ENCODE measurements at places on chromosomes 5 and 9. TPM values are rescaled to one million over a fixed set of nuclear protein-coding genes. Genes with fewer than 3 reads are reported as not detected.
A peak's percentile ranks its signal among the peaks of the same experiment; 100 is the strongest.

DNA sequence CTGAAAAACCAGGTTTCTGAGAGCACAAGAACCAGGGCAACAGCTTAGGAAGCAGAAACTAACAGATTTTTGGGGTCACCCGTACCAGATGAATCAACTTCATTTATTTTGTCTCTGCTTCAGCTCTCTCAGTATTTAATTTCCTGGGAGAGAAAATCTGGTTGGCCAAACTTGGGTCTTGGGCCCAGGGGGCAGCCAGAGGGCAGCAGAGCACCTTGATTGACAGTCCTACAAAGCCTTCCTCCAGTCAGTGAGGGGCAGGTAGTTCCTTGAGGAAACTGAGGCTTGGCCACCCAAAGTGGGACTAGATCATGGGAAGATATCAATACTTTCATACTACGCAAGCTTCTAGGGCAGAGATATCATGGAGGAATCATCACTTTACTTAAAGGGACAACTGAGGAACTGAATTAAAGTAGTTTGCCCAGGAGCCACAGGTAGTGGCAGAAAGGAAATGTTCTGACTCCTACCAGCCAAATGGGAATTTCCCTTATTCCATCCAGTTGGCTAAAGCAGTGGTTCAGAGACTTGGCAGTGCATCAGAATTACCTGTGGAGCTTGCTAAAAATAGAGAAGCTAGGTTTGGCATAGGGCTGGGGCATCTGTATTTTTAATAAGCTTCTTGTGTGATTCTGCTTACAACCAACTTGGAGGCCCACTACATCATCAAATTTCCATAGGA is 21.5 kb upstream of the ARHGAP26 start:
- H3K27me3 ChIP-seq: no peaks in the 10 kb centered on the region
- no peak overlapping the region for H3K4me3 ChIP-seq
- H3K36me3 ChIP-seq: no peaks in the 10 kb centered on the region
- H3K27ac ChIP-seq: no peak overlapping the region

DNA sequence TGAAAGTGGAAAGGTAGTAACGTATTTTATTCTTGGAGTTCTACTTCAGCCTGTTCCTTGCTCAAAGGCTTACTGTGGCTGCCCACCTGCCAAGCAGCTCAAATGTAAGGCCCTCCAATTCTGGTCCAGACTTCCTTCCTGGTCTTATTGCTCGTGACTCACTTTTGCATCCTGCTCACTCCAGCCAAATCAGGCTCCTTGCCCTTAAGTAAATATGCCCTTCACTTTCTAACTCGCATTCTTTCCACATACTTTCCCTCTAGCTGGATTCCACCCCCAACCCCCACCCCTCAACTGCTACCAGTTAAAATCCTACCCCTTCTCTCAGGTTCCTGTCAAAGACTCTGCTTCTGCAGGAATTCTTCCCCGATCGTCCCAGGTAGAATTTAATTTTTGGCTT is 96.6 kb downstream of the GALNT10 start:
- H3K27me3 ChIP-seq: no peaks in the 10 kb centered on the region
- H3K27ac ChIP-seq: peak overlapping the region; percentile 5
- no peaks in the 10 kb centered on the region for H3K4me1 ChIP-seq
- H3K36me3 ChIP-seq: no peaks in the 10 kb centered on the region

DNA sequence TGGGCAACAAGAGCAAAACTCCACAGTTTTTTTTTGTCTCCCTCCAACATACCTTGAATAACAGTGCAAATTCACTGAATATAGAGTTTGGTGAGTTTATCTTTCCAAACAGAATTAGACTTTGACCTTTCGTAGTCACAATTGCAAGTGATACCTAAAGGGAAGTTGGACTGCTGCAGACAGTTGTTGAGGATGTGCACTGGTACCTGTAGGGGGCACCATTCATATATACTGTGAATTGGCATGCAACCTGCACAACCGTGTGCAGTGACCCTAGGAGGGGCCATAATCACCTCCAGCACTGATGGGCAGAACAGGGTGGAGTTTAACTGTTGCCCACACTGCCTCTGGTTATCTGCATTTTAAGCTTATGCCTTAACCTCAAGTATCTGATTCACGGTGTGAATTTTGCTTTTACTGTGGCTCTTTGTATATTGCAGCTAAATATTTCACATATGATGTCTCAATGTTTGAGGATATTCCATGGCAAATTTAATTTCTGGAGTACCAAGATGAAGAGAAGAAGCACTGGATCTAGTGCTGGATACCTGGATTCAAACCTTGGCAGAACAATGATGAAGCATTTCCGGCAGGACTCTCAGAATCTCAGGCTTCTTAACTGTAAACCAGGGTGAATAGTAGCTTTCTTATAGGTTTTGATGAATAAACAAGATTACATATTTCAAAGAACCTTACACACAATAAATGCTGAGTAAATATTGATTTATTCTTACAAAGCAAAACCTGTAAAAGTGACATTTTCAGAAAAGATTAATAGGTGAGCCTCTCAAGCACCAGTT is 144.3 kb downstream of the ACTBL2 start:
- no peak overlapping the region for H3K27ac ChIP-seq
- H3K36me3 ChIP-seq: no peaks in the 10 kb centered on the region
- H3K27me3 ChIP-seq: no peaks in the 10 kb centered on the region
- H3K4me1 ChIP-seq: no peaks in the 10 kb centered on the region

DNA sequence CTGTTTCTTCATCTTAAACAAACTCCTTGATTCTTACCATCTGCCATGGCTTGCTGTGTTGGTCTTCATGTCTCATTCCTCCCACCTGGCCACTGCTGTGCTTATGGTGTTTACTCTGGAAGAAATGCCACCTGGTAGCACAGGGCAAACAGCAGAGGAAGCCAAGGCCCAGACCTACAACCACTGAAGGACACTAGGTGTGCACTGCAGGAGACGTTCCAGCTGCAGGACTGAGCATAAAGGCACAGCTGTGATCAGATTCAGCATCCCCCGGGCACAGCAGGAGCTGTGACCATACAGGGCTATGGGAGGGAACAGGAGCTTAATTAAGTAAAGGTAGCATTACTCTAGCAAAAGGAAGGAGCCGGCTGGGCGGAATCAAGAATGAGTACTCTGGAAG is 12.6 kb upstream of the GNAQ start:
- H3K27me3 ChIP-seq: no peaks in the 10 kb centered on the region
- no peaks in the 10 kb centered on the region for H3K4me1 ChIP-seq
- no peak for DNase-seq
- no peak overlapping the region for H3K27ac ChIP-seq

DNA sequence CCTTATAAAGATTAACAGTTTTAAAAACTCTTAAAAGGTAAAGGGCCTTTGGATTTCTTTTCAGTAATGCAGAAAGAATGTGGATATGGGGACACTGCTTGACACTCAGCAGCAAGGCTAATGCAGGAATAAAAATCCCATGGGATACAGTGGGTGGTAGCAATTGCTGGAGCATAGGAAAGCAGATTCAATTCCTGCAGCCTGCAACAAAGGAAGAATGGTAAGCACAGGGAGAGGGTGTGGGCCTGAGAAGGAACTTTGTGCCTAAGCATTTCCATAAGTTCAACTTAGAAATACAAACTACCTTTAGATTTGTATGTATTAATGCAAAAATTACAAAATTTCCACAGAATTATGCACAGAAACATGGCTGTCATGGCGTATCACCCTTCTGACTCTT is 65.8 kb upstream of the CDK5RAP2 start:
- DNase-seq: no peak
- H3K4me1 ChIP-seq: no peaks in the 10 kb centered on the region
- no peak overlapping the region for H3K27ac ChIP-seq
- H3K4me3 ChIP-seq: no peak overlapping the region
- no peaks in the 10 kb centered on the region for H3K27me3 ChIP-seq

GRCh38 chr5:57862942-57863341 is 380.3 kb upstream of the ACTBL2 start:
- H3K27ac ChIP-seq: no peak overlapping the region
- H3K36me3 ChIP-seq: no peaks in the 10 kb centered on the region
- peaks cover 5% of the 10 kb centered on the region for H3K4me1 ChIP-seq
- DNase-seq: no peak
- no peak overlapping the region for H3K4me3 ChIP-seq

- H3K4me1 ChIP-seq: no peaks in the 10 kb centered on the region
- no peaks in the 10 kb centered on the region for H3K36me3 ChIP-seq
- DNase-seq: no peak
- no peaks in the 10 kb centered on the region for H3K27me3 ChIP-seq
- H3K4me3 ChIP-seq: no peak overlapping the region
- no peak overlapping the region for H3K27ac ChIP-seq
Measured at GRCh38 chr9:103992938-103993579, 101.0 kb upstream of the SMC2 start.

DNA sequence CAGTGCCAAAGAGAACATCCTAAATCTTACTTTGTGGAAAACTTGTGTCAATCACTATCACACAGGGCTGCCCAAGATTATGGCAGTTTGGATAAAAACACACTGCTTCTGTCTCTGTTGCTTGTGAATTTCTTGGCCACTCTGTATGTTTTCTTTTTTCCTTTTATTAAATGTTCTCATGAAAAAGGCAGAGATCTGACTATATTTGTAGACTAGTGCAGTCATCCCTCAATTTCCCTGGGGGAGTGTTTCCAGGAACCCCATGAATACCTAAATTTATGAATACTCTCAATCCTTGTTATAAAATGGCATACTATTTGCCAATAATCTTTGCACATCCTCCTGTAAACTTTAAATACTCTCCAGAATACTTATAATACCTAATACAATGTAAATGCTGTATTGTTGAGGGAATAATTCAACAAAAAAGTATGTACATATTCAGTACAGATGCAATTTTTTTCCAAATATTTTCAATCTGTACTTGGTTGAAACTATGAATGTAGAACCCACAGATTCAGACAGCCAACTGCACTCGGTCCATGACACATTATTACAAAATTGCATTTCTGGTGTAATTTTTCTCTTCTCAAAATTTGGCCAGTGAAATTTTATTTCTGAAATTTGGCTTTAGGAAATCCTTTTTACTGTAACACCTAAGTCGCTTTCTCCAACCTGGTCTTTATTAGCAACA is 391.9 kb upstream of the PRR16 start:
- no peak for DNase-seq
- no peaks in the 10 kb centered on the region for H3K27me3 ChIP-seq
- no peak overlapping the region for H3K4me3 ChIP-seq
- no peaks in the 10 kb centered on the region for H3K36me3 ChIP-seq
- no peaks in the 10 kb centered on the region for H3K4me1 ChIP-seq

DNA sequence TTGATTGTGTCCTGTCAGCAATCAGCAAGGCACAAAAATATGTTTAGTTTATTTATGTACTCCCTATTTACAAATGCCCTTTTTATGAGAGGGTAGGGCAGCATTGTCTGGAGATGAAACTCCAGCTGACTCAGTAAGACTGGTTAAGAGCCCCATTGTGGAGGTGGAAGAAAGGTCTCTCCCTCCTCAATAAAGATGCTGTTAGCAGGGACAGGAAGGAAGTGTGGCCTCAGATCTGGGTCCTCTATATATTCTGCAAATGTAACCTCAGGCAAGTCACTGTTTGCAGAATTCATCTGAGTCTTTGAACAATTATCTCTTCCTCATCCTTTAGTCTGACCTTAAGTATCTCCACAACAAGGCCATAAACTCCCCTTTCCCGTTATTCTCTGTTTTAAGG is 48.3 kb upstream of the TRAF1 start:
- H3K4me3 ChIP-seq: no peak overlapping the region
- no peaks in the 10 kb centered on the region for H3K4me1 ChIP-seq
- no peak overlapping the region for H3K27ac ChIP-seq
- H3K27me3 ChIP-seq: no peaks in the 10 kb centered on the region

DNA sequence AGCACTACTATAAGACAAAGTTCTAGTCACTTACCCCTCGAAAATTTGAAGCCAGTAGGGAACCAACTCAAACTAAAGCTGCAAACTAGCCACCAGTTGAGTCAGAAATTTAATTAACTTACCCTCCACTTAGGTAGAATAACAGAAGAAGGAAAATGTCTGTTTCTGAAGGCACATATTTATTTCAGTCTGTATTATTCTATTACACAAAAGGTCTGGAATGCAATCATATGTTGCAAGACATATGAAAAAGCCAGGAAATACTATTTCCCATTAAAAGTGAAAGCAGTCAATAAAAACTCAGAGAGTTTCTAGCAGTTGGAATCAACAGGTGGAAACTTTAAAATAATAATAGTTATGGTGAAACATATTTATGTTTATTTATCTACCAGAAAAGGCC is 79.2 kb upstream of the SLCO4C1 start:
- no peak overlapping the region for H3K4me3 ChIP-seq
- H3K36me3 ChIP-seq: no peaks in the 10 kb centered on the region
- H3K27ac ChIP-seq: no peak overlapping the region
- DNase-seq: no peak

GRCh38 chr5:153445875-153446579 is 44.4 kb upstream of the GRIA1 start:
- H3K4me1 ChIP-seq: no peaks in the 10 kb centered on the region
- H3K27ac ChIP-seq: no peak overlapping the region
- no peaks in the 10 kb centered on the region for H3K36me3 ChIP-seq
- no peak overlapping the region for H3K4me3 ChIP-seq
- DNase-seq: no peak
- H3K27me3 ChIP-seq: no peaks in the 10 kb centered on the region

DNA sequence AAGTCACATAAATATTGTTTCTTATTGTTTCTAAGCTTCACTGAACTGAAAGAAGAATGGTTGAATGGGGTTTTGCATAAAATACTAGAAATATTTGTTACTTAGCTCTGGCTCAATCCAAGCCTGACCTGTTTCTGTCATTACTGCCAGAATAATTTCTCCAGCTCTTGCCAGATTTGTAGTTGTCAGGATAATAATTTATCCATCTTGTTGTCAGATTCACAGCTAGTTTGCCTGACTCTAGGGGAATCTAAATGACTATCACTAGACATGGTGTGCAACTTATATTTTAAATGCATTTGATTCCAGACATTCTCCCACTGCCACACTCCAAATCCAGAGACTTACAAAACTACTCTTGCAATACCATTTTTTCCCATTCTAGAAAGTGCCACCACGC is 422.7 kb downstream of the ZSWIM6 start:
- H3K27ac ChIP-seq: no peak overlapping the region
- H3K4me1 ChIP-seq: no peaks in the 10 kb centered on the region
- H3K27me3 ChIP-seq: no peaks in the 10 kb centered on the region
- no peak for DNase-seq
- H3K4me3 ChIP-seq: no peak overlapping the region

Gene KIF20A
- not detected for total RNA-seq

Gene ITGA1
- total RNA-seq: 91.9 TPM
